ENCODE measurements at places on chromosomes 12 and 14. TPM values are rescaled to one million over a fixed set of nuclear protein-coding genes. Genes with fewer than 3 reads are reported as not detected.

The ADAM21 gene
- 0.33 TPM for total RNA-seq

The PPTC7 gene
- total RNA-seq = 12.4 TPM

The LTBR gene
- 31.2 TPM for total RNA-seq

The HSPA2 gene
- 5.8 TPM for total RNA-seq

The KCNA1 gene
- total RNA-seq = not detected
